ENCODE measurements at places on chromosomes 5 and 9.
A peak's percentile ranks its signal among the peaks of the same experiment; 100 is the strongest.

DNA sequence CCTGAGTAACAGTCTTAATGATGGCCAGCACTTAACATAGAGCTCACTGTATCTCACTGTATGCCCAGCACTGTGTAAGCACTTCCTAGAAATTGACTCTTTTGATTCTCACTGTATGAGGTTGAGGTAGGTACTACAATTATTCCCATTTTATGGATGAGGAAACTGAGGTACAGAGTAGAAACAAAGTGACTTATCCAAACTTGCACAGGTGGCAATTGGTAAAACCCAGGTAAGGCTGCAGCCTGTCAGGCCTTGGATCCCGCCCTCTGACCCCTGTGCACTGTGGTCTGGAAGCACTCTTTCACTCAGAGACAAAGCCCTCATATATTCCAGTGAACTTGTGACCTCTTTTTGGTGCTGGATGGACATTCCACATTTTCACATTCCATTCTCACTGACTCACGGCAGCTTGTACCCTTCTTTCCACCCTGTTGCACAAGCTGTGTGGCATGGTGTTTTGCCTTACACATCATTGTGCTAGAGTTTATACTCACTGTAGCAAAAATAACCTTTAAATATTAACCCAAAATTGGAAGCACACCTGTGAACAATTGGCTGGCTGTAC lies 21.7 kb downstream of the ANKRD55 start:
- DNase-seq, result no peak

DNA sequence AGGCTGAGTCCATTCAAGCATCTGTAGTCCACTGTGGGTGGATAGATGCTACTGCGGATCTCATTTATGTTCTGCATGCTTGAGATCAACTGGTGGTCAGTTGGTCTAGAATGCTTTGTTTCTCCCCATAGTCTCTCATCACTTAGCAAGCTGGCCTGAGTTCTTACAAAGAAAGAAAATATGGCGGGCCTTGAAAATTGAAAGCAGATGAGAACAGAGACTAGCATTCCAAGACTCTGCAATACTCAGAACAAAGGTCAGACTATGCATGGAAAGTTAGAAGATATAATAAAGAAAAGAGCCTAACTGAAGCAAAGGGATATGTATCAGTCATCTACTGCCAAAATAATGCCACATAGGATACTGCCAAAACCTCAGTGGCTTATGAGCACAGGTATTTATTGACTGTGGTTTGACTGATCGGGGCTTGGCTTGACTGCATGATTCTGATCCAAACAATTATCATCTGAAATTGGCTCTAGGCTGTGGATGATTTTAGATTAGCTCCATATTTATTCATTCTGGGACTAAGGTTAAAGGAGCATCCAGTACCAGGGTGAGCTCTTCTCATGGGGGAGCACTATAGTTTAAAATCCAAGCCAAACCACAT lies 258.9 kb downstream of the TAF11L14 start:
- DNase-seq, result no peak

DNA sequence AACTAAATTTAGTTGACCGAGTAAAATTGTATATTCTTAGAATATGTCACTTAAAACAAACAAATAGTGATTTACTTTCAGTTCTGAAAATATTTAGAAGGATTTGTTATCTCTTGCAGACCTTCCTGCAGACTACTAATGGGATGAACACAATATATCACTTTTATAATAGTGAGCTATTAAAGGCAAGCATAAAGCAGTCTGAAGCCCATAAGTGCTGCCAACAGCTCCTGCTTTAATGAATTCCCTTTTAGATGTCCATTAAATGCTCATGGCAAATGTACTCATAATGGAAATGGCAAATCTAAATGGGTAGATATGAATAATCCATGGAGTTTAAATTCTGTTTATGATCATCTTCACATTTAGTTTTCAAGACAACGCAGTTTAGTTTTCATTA lies 170.2 kb downstream of the RANBP17 start:
- no peak for DNase-seq

- peak; percentile 44 for DNase-seq
Observed at GRCh38 chr5:141848744-141849414, 29.3 kb downstream of the PCDH1 start.

DNA sequence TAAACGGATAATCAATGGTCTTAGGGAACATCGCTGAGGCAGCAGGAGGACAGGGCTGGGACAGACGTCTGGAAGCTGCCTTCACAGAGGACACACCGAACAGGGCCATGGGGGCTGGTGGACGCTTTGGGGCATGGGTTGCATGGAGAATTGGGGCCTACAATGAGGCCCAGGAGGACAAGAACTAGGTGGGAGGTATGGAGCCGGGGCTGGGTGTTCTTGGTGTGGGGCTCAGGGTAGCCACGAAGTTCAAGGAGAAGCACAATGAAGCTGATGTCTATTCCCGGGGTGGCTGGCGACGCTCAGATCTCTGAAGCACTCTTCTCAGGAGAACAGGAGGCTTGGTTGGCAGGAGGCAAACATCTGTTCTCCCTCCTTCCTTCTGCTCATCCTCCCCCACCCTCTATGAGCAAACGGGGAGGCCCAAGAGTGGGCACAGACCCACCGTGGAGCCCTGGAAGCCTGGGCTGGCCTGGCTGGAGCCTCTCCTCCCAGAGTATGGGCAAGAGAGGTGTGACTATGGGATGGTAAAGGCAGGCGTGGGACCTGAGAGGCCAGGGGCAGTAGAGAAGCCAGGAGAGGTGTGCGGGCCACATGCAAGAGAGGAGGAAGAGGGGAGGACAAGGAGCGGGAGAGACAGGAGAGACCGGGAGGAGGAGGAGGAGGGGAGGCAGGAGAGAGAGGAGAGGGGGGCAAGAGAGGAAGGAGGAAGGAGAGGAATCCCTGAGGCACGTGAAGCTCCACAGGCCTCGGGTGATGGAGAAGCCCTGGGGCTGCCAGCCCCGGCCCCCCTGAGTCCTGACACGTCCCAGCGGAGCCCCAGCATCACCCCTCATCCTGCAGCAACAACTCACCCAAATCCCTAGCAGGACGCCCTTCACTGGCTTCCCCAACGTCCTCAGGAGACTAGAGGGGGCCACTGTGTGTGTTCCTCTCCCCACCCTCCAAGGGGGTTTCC lies 159.1 kb downstream of the OLFM1 start:
- no peak for DNase-seq

DNA sequence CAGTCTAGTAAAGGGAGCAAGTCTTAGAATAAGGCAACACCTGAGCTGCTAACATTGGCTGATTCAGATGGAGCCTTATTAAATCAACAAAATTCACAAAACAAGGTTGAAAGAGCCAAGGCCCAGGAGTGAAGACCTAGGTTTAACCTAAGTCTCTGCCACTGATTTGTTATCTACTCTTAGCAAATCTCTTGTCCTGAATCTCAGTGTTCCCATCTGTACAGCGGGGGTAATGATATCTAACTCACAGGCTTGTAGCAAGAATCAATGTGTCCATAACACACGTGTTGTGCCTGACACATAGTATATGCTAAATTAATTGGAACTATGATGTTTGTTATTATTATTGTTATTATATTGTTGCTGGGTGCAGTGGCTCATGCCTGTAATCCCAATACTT lies 61.0 kb downstream of the PDE6A start:
- DNase-seq, result no peak

- DNase-seq, result no peak
Observed at GRCh38 chr5:68818057-68818695, 275.6 kb upstream of the SLC30A5 start.

- no peak for DNase-seq
Observed at GRCh38 chr5:13919786-13920185, 24.7 kb downstream of the DNAH5 start.

- DNase-seq, result no peak
Observed at GRCh38 chr5:65932676-65933075, 6.3 kb downstream of the ERBIN start.

DNA sequence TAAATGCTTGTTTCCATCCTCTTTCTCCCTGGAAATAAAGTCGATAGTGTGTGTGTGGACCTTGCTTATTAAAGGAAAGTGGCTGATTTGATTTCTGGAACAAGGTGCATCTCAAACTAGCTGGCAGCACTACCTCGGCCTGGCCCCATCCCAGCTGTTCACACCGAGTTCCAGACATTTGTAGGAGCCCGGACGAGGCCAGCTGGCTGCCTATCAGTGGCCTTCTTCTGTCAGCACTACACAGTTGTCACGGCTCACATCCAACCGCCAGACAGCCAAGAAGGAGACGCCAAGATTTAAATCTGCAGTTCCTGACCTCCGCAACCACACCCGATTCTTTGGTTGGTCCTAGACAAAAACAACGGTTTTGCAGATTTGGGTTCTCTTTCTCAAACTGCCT lies 63.6 kb downstream of the PALM2AKAP2 start:
- no peak for DNase-seq

DNA sequence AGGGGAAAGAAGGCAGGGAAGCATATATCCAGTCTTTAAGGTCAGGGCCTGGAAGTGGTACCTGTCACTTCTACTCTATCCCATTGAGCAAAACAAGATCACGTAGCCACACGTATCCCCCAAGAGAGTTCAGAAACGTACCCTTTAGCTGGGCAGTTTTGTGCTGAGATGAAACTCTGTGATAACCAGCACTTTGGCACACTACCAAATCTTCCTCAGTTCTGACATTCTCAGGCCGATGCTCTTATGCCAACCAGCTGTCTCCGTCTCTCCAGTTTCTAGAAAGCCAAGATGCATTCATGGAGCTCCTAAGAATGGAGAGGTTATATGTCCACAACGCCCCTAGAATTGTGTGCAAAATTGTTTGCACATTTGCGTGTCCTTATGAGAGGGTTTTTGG lies 176.6 kb upstream of the MSX2 start:
- DNase-seq, result no peak

DNA sequence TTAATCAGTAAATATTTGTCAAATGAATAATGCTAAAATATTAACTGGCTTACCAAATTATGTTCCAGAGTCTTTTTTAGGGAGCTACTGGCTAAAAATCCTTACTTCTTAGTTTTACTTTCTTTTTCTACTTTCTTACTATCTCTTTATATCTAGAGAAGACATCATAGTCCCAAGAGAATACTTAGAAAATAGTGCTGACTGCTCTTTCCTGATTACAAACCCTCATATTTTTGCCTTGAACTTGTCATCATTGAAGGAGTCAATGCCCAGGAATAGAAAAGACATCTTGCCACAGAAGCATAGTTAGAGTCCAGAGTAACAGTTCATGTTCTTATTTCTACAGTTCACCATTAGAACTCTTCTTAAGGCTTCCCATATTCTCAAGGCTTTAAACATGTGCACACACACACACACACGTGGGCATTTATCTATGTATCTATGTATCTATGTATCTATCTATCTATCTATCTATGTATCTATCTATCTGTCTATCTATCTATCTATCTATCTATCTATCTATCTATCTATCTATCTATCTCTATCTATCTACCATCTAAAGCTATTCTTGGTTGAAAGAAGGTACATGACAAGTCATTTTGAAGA lies 654.3 kb downstream of the ANXA1 start:
- DNase-seq, result no peak

DNA sequence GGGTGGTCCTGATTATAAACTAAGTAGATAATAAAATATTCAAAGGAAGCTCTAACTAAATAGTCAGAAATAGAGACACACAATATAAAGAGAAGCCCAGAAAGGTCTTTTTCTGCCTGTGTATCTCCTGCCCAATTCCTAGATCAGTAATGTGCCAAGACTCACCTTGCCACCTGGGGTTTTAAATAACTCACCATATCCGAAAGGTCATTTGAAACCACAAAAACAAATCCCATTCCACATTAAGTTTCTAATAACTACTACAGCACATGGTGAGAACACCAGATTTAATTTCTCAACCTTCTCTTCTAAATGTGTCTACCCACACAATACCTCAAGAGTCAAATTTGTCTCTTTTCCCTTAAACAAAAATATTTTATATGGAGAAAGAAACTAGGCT lies 75.2 kb downstream of the ZNF608 start:
- no peak for DNase-seq

- no peak for DNase-seq
Observed at GRCh38 chr5:59491945-59492344, 401.6 kb downstream of the PDE4D start.

GRCh38 chr5:16590685-16591084 lies 26.1 kb downstream of the RETREG1 start:
- no peak for DNase-seq

DNA sequence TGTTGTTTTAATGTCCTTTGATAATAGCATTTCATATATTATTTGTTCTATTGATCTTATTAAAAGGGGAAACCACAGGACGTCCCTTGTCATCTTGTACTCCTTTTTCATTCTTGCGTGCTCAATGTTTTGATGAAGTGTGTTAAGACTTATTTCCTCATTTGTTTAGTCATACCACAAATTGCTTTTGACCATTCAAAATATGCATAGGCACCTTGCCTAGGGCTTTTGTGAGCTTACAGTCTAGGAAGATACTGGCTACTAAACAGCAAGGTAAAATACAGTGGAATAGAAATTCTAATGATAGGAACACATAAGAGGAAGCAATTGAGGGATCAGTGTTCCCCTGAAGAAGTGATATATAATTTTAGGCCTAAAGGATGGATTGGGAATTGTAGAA lies 190.3 kb downstream of the WDR70 start:
- no peak for DNase-seq

GRCh38 chr9:127776195-127776923 lies 2.1 kb downstream of the SH2D3C start:
- DNase-seq, result peak; percentile 77

DNA sequence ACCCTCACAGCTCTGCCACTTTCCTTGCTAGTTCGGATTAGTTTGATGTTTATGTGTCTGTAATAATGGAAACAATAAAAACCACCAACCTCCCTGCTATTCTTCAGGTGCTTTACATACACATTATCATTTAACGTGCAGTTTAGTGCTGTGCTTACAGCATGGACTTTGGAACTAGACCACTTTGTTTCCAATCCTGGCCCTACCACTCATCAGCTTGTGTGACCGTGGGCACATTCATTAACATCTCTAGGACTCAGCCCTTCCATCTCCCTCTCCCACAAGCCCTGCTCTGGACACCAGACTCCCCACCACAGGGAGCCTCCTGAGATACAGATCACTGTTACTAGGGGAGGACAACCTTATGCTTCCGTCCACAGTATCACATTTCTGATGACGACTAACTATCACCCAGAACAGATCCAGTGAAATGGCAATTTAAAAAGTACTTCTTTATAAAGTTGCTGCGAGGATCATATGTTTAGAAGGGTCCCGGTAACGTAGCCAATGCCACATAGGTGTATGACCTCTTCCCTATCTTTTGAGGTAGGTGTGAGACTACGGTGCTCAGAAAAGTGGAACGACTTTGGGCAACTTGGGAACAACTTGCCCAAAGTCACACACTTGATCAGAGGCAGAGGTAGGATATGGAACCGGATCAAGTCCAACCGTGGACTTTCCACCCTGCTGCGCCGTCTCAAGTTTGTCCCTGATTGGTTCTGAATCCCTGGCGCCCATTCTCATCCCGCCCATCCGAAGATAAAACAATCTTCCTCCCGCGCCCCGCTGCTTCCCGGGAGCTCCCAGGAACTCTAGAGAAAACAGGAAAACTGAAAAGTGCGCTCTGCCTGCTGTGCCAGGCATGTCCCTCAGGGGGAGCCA lies 132.4 kb upstream of the NIPBL start:
- no peak for DNase-seq
